ENCODE measurements at places on chromosomes 7 and 10. TPM values are rescaled to one million over a fixed set of nuclear protein-coding genes. Genes with fewer than 3 reads are reported as not detected.

SOSTDC1 gene
- total RNA-seq: 1.9 TPM

SPAM1 gene
- total RNA-seq: 1.2 TPM

FZD1 gene
- 33.9 TPM for total RNA-seq

IL2RA gene
- total RNA-seq: 5.1 TPM

GNGT1 gene
- total RNA-seq: 2.9 TPM
